ENCODE measurements at places on chromosomes 4 and X.

- DNase-seq: no peak
Measured at GRCh38 chr4:33850371-33850902, 2393.9 kb downstream of the ARAP2 start.

DNA sequence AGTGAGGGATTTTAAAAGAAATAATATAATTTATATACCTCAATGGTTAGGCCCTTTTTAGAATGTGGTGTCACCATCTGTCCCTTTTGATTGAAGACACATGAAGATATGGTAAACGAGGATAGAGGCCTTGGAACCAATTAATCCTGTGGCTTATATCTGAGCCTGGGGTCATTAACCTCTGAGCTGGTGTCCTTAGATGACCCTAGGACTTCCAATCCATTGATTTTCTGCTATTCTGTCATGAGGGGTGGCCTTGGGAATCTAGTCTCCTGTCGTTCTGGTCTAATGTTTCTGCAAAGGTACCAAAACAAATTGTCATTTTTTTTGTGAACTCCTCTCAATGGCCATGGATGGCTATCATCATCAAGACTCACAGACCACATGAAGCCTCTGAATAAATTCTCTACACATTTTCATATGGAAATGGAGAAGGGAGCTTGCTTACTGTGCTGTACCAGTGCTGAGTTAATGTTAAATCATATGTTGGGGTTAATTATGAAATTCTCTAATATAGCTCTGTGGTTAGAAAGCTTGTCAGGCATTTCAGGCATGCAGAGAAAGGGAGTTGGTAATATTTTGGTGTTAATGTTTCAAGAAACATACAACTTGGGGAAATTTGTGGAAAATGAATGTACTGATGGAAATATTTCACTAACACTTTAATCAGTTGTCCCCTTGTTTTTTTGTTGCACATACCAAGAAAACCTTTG is 204.2 kb upstream of the IL15 start:
- no peak for DNase-seq

- DNase-seq: no peak
Measured at GRCh38 chr4:145414226-145414625, 67.4 kb upstream of the SMAD1 start.

- DNase-seq: no peak
Measured at GRCh38 chrX:139194571-139195280, 335.8 kb upstream of the F9 start.

GRCh38 chr4:124203613-124204238 is 508.8 kb downstream of the ANKRD50 start:
- no peak for DNase-seq

GRCh38 chr4:71026086-71026485 is 32.6 kb downstream of the DCK start:
- DNase-seq: no peak

GRCh38 chr4:118289794-118290193 is 63.0 kb downstream of the PRSS12 start:
- no peak for DNase-seq

DNA sequence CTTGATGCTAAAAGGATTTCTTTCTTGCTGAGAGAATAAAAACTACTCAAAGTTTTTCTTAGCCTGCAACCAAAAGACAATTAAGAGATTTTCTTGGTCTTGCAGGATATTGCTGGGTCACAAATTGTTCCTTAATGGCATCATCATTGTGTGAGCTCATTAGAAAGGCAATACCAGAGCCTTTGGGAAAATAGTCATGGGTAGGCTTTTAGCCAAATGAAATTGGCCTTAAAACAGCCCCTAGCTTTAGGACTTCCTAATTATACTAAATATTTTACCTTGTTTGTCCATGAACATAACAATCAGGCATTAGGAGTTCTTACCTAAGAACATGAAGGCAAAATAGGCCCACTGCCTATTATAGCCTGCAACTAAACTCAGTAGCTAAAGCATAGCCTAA is 10.4 kb upstream of the FAM13A start:
- no peak for DNase-seq

GRCh38 chr4:3374667-3375066 is 67.1 kb upstream of the HGFAC start:
- no peak for DNase-seq

GRCh38 chr4:25310066-25310802 is 2.3 kb upstream of the ZCCHC4 start:
- no peak for DNase-seq

GRCh38 chrX:115363372-115363771 is 73.9 kb downstream of the LUZP4 start:
- DNase-seq: no peak

GRCh38 chr4:19623866-19624265 is 627.8 kb upstream of the SLIT2 start:
- DNase-seq: no peak

DNA sequence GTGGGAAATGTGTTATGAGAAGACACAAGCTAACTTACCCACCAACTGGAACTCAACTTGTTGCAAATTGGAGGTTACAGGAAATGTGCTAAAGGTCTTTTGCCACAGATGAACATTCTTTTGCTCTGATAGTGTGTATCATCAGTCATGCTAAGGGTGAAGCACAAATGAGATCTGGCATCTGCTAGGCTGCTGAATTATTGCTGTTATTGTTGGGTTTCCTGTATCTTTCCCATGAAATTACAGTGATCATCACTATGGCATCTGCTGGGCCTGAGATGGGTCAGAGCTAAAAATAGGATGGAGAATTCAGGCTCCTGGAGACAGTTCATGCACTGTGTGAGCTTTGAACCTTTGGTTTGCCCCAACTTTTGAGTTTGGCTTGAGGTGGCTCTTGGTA is 124.5 kb downstream of the NPNT start:
- no peak for DNase-seq

- no peak for DNase-seq
Measured at GRCh38 chr4:85600501-85600900, 125.6 kb downstream of the ARHGAP24 start.

DNA sequence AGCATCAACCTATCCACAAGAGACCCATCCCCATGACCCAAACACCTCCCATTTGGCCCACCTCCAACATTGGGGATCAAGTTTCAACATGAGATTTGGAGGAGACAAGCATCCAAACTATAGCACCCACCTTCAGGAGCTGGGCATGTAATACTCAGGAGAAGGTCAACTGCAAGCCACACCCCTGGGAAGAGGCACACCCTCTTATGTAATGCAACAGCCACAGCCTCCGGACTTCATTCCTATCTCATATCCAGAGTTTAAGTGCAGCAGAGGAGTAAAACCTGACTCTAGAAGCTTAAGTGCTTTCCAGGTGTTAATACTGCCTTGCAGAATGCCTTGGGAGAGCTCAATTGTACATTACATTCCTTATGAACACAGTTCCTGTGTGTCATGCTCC is 197.4 kb downstream of the PTTG2 start:
- no peak for DNase-seq

GRCh38 chr4:151427266-151427665 is 18.3 kb downstream of the FHIP1A start:
- no peak for DNase-seq

DNA sequence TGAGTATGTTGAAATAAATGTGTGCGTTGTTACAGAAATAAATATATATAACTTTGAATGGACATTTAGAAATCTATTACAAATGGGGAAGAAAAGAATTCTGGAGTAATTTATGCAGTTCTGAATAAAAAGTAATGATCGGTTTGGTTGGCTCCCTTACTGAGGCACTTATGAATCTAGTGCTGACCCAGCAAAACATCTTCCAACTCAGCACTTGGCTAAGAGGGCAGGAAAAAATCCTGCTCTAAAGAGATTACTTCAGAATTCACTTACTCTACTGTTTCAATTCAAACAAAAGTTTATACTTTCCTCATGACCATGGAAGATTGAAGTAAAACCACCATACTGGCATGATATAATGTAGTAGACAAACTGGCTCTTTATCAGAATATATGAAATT is 123.9 kb upstream of the RXFP1 start:
- DNase-seq: no peak

GRCh38 chrX:111110098-111110775 is 14.2 kb downstream of the PAK3 start:
- DNase-seq: no peak

DNA sequence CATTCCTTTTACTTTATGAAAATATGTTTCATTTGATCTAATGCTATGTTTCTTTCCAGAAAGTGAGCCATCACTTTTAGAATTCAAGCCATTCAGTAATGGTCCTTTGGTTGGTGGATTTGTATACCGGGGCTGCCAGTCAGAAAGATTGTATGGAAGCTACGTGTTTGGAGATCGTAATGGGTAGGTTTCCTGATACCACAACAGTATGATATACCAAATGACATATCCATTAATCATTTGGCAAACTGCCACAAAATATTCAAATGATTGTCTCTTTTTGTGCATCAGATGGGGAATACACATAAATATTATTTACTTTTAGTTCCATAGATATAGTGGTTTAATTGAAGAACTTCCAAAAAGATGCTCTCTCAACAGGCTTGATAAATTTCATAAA is 68.2 kb downstream of the HHIP start:
- DNase-seq: no peak

DNA sequence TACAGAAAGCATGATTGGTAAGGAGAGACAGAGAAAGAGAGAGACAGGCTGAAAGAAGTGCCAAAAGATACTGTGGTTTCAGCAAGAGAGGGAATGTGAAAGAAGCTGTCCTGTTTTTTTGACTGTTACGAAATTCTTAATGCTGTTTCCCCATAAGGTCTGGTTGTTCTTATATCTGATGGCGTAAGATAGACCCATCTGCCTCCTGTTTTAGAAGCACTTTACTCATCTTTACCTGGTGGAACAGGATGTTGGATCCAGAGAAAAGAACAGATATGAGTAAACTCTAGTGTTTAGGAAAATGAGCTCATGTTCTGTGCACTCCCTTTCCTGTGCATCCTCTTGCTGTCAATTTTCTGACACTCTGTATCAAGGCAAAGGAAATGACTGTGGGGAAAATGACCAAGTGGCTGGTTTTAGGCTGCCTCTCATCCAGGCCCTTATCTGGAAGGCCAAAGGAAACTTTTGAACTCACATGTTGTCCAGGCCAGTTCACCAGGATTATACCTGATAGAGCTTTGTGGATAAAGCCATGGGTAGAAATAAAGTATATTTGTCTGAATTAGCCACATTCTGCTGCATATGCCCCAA is 311.7 kb upstream of the HTR2C start:
- DNase-seq: no peak

DNA sequence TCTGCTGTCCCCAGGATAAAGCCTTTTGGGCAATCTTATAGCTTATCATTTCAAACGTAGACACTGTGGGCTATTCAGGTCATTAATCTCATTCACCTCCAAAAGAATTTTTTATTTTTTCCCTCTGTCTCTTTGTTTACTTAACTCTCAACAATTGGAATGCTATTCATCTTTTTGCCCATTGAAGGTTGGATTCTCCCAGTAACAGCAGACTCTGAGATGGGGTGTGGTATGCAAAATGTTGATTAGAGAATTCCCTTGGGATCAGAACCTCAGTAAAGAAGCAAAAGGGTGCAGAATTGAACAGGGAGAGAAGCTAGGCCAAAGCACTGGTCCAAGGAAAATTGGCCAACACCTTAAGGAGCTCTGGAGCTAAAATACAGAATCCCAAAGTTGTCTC is 60.4 kb downstream of the CAMK2D start:
- DNase-seq: no peak

GRCh38 chr4:63580796-63581475 is 828.3 kb downstream of the TECRL start:
- no peak for DNase-seq

DNA sequence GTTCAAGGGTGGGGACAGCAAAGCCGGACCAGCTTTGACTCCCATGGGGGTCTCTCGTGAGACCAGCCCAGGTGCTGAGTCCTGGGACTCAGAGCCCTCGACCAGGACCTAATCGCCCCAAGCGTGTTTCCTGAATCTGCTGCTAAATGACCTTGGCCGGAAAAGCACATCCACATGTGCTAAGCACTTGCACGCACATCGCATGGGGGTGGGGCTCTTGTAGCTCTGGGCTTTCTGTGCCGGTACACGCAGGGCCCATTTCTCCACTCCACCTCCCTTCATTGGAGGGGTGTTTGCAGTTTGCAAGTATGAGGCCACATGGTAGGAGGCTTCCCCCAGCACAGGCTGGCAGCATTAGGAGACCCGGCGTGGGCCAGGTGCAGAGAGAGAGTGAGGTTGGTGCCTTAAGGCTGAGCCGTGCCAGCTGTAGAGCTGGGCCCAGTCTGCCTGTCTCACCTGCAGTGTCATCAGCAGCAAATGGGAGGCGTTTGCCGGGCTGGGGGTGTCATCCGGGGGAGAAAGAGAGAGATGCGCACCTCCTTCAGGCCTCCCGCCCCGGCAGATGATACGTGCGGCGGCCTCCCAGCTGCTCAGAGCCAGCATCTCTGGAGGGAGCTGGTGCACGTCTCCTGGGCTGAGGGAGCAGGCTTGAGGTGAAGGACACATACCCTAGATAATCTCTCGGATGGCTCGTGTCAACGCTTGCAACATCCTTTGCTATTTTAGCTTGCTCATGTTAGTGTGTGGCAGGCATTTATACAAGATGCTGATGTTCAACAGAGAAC is 45.2 kb upstream of the CLCN4 start:
- DNase-seq: no peak

- DNase-seq: no peak
Measured at GRCh38 chrX:106612393-106612763, 600 bp downstream of the RADX start.

- no peak for DNase-seq
Measured at GRCh38 chr4:8655411-8656184, 63.0 kb downstream of the CPZ start.

- no peak for DNase-seq
Measured at GRCh38 chrX:30649859-30650258, 3.4 kb upstream of the GK start.

GRCh38 chrX:115642895-115643530 is 82.0 kb downstream of the PLS3 start:
- no peak for DNase-seq

DNA sequence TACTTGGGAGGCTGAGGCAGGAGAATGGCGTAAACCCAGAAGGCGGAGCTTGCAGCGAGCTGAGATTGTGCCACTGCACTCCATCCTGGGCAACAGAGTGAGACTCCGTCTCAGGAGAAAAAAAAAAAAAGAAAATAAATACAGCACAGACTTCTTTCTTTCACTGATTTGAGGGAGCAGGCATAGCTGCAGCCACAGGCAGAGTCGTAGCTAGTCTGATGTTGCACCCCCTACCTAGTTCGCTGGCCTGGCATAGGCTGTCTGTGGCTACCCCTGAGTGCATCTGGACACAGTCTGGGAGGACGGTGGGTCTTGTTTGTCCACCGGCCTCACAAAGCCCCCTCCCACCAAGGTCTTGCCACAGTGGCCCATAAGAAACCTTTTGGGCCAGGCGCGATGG is 21.4 kb downstream of the IL3RA start:
- DNase-seq: no peak

- DNase-seq: no peak
Measured at GRCh38 chrX:47030339-47030738, 47.9 kb upstream of the RGN start.

- DNase-seq: no peak
Measured at GRCh38 chr4:82947498-82947897, 47.0 kb downstream of the THAP9 start.

DNA sequence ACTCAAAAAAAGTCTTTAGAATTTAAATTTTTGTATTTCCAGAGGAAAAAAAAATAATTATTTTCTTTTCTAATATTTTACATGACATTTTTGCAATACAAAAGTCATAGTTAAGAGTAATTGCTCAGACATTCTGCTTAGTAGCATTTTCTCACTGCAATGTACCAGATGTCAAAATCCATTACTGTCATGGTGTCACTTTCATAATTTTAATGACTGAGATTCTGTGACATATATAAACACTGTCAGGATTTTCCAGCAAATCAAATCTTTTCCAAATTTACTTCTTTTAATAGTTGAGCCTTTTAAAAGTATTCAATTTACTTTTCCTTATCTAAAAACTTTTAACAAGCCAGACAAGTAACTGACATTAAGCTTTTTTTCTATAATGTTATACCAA is 422.7 kb downstream of the GRIA2 start:
- no peak for DNase-seq

All from stimulated activated CD8-positive, alpha-beta memory T cell treated with anti-CD3 and anti-CD28 coated beads, Interleukin-15, amount 100 ng/mL, for 1 hour (primary cell).